Activated CD8-positive, alpha-beta memory T cell treated with anti-CD3 and anti-CD28 coated beads for 24 hours (primary cell): ENCODE measurements at places on chromosomes 11 and 22.

DNA sequence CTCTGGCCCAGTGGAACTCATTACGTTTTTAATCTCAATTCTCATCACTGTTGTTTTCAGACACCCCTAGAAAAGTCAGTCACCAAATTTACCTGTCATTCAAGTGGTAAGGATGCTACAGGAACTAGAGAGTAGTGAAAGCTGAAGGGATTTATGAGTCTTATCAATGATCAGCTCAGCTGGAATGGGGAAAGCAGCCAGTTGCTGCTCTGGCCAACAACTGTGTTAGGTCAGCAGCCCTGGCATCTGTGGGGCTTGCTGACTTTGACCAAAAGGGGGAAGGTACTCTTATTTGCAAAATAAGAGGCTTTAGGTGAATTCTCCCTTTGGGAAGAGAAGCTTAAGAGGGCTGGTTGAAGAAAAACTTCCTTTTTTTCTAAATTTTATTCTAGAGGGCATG lies 76.2 kb upstream of the HORMAD2 start:
- no peak for DNase-seq

- DNase-seq, result no peak
Observed at GRCh38 chr11:101010899-101011298, 118.7 kb downstream of the PGR start.

DNA sequence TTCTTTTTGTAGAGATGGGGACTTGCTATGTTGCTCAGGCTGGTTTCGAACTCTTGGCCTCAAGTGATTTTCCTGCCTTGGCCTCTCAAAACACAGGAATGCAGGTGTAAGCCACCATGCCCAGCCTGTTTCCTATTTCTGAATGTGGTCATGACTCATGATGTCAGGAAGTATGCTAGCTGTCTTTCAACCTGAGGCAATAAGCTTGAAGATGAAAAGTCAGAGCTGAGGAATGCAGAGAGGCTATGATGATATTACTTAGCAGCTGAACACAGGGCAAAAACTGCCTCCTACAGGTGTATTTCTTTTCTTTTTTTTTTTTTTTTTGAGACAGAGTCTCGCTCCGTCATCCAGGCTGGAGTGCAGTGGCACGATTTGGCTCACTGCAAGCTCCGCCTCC lies 9.0 kb upstream of the NUCB2 start:
- DNase-seq, result no peak

DNA sequence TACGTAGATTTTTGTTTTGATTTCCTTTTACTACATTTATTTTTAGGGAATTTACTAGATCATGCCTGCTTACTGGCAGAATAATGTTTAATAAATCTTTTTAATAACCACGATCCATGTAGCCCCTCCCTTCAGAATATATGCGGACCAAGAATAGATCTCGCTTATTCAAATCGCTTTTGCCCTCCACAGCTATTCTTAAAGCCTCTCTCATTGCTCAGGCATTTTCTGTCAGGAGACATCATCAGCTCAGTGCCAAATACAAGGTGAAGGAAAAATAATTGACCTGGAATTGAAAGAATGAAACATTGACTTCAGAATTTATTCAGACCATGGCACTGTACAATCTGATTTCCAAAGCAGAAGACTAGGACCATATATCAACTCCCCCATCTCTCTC lies 10.0 kb upstream of the JAML start:
- no peak for DNase-seq

GRCh38 chr11:45076761-45077160 lies 69.7 kb upstream of the PRDM11 start:
- DNase-seq, result no peak

DNA sequence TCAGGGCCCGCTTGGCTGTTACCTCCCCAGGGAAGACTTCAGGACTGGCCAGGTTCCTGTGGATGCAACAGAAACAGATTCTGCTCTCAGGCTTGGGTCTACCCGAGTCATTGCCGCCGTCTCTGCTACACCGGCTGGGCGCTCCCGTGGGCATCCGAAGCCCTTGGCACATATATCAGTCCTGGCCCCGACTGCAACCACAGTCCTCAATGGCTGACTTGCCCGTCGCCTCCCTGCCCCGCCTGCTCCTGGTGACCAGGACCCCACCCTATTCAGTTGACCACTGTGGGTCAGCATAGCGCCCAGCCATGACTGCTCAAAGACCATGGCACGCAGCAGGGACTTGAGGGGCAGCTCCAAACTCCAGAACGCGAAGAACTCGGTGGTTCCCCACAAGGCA lies 64.7 kb upstream of the SLC22A12 start:
- DNase-seq, result no peak

- no peak for DNase-seq
Observed at GRCh38 chr11:128555606-128556005, 31.8 kb downstream of the ETS1 start.

- DNase-seq, result no peak
Observed at GRCh38 chr11:134339756-134340155, 8.0 kb downstream of the GLB1L2 start.

- DNase-seq, result no peak
Observed at GRCh38 chr11:93939084-93939760, 81.9 kb upstream of the HEPHL1 start.

- DNase-seq, result peak; percentile 74
Observed at GRCh38 chr11:63478896-63479295, 12.1 kb downstream of the PLAAT5 start.

DNA sequence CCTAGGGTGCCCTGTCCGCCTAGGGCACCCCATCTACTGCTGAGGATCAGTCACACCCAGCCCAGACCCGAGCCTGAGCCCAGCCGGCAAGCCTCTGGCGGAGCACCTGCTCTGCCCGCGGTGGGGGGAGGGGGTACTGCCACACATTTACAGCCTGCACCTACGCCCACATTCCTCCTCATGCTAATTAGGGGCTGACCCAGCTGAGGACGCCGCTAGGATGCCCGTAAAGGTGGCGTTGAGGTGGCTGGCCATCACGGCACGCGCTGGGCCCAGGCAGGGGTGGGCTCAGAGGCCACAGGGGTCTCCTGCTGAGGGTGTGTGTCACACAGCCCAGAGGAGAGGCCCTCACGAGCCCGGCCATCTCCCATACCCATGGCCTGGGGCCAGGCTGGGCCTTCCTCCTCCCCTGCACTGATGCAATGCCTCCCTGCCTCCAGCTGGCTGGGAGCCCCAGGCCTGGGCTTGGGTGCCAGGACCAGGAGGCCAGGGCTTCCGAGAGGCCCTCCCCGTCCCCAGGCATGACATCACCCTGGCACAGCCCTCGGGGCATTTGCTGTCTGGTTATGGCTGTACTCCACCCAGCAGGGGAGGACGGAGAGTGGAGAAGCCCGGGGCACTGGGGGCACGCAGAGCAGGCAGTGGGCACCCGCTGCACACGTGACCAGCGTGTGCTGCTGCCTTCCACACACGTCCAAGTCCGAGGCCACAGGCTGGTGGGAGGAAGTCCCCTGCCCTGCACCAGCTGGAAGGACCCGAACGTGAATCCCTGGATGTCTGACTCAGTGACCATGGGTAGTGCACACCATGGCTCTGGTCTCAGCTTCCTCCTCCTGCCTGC lies 12.7 kb downstream of the DUSP8 start:
- DNase-seq, result no peak

DNA sequence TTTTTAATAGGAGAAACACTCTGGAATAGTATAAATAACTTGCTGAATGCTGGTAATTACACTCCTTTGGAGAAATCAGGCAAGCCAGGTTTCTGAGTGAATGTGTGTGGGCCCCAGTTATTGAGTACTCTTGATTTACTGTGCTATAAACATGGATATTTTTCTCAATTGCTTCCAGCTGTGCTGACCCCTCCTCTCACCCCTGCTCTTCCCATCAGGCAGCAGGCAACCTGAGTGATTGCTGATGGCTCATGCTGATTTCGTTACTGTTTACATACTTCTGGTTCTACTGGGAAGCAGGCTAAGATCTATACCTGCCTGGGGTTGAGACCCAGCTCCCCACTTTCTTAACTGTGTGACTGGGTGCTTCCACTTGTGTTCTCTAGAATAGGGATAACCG lies 68.5 kb downstream of the DHCR7 start:
- DNase-seq, result no peak

GRCh38 chr22:31488346-31488883 lies 1.2 kb downstream of the EIF4ENIF1 start:
- no peak for DNase-seq

GRCh38 chr11:93034031-93034722 lies 64.7 kb downstream of the MTNR1B start:
- no peak for DNase-seq

DNA sequence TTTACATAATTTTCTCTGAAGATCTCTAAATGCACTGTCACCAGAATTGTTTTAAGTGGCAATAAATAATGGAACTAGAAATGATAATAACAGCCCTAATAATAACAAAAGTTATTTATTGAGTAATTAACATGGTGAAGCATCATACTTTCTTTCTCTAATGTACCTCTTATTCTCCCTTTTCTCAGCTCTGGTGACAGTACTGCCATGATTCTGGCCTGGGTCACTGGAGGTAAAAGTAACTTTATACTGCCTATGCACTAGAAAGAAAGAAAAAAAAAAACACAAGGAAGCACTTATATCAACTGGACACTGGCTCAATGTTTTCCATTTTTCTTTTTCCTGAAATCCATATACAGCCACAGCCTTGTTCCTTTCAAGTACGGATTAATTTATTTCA lies 43.7 kb downstream of the CADM1 start:
- no peak for DNase-seq

DNA sequence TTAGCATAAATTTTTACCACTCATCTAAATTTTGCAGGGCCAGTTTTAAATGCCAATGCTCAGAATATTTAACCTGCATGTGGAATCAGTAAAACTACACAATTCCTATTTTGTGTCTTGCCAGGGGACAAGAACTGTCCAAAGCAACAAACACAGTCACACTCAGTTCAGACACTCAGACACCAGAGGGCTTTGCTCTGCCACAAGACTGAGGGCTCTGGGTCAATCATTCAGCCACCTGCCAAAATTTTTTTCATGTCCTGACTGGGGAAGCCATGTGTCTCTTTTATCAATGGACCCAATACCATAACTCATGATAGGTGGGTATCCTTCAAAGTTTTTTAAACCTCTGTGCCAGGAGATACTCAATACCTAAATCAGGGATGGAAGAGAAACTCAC lies 304.0 kb upstream of the ANO3 start:
- no peak for DNase-seq

- DNase-seq, result no peak
Observed at GRCh38 chr11:120808616-120809050, 215.3 kb upstream of the TBCEL start.

- DNase-seq, result no peak
Observed at GRCh38 chr11:17408641-17409040, 20.2 kb upstream of the KCNJ11 start.

DNA sequence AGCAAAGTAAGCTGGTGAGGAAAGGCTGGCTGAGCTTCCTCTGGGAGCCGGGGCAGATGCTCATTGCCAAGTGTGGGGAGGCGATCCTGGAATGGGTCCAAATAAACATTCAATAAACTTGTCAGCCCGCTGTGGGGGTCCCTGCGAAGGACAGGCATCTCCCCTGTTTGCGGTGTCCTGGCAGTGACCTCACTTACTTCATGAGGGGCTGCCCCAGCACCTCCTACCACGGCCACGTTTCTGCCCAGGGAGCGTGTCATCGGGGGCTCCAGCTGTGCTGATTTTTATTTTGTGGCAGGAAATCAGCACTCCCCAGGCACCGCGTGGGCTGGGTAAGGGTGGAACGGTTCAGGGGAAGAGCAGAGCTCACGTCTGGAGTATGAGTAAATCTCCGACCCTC lies 493.9 kb upstream of the B3GAT1 start:
- DNase-seq, result no peak

DNA sequence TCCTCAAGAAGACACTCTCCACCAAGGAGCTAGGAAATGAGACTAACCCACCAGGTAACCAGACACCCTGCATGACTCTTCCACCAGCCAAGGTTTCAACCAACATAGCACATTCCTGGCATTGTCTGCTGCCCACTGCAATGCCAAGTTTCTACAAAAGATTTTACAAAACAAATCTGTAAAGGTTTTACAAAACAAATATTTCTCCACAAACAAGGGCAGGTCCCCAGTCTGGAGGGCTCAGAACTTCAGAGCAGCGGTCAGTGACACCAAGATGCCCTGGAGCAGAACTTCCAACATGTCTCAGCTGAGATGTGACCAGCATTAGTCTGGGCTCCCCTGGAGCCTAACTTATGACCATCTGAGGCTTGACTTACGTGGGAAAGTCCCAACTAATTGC lies 14.0 kb downstream of the GALNT18 start:
- DNase-seq, result no peak

DNA sequence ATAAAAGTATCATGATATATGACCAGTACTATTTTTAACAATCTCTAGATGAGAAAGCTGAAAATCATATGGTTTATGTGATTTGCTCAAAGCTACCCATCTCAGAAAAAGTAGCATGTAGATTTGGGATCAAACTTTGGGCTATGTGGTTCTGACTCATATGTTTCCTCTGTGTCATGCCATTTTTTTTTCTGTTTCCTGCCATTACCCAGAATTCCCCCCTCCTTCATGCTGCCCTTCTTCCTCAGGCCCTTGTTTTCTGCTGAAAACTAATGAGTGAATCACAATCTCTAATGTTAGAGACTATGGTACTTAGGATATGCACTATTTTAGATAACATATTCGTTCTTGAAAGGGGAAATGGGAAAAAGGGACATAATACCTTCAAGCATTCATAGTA lies 80.7 kb downstream of the JRKL start:
- no peak for DNase-seq

DNA sequence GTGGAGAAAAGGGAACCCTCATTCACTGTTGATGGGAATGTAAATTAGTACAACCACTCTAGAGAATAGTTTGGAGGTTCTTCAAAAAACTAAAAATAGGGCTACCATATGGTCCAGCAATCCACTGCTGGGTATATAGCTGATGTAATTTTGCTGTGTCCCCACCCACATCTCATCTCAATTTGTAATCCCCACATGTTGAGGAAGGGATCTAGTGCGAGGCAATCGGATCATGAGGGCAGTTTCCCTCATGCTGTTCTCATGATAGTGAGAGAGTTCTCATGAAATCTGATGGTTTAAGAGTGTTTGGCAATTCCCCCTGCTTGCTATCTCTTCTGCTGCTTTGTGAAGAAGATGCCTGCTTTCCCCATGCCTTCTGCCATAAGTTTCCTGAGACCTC lies 17.1 kb upstream of the OR52M1 start:
- no peak for DNase-seq

GRCh38 chr11:67483831-67484665 lies 1.2 kb downstream of the AIP start:
- DNase-seq, result peak; percentile 81

- no peak for DNase-seq
Observed at GRCh38 chr11:12139144-12139881, 28.9 kb downstream of the MICAL2 start.

GRCh38 chr11:69463181-69463994 lies 18.1 kb upstream of the LINC01488 start:
- no peak for DNase-seq

- no peak for DNase-seq
Observed at GRCh38 chr22:40485813-40486667, 115.6 kb downstream of the SGSM3 start.

GRCh38 chr11:91314521-91314920 lies 910.1 kb upstream of the FAT3 start:
- no peak for DNase-seq

- DNase-seq, result no peak
Observed at GRCh38 chr11:69525516-69526452, 44.3 kb downstream of the LINC01488 start.

- DNase-seq, result no peak
Observed at GRCh38 chr22:39351689-39352214, 2.0 kb downstream of the SYNGR1 start.
